ENCODE measurements at places on chromosomes 4 and X.

DNA sequence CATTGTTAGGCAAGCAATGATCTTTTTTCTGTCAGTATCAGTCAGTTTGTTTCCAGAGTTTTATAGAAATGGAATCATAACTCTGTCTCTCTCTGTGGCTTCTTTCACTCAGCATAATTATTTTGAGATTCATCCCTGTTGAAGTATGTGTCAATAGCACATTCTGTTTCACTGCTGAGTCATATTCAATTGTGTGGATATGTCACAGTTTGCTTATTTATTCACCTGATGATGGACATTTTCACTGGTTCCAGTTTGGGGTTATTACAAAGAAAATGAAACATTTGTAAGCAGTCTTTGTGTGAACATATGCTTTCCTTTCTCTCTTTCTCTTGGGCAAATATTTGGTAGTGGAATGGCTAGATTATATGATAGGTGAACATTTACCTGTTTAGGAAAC lies 10.2 kb upstream of the ZNF718 start:
- peaks cover 16% of the 10 kb centered on the region for H3K36me3 ChIP-seq
- H3K4me3 ChIP-seq = no peak overlapping the region
- DNase-seq = no peak
- no peak overlapping the region for H3K27ac ChIP-seq
- H3K4me1 ChIP-seq = peaks cover 2% of the 10 kb centered on the region

DNA sequence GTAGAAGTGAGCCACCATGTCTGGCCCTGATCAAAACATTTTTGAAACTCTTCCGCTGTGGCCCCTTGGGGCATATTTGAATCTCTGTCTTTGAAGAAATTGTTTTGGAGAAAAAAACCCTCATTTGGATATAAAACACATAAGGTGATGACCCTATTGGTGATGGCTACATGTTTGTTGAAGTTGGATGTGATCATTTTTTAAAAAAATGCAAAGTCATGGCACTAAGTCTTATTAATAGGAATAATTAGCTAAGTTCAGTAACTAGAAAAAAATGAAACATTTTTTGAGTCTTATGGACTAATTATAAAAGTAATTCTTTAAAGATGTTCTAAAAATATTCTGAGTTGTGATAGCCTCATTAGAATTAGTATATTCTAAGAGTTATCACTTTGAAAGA lies 17.9 kb upstream of the BBS7 start:
- H3K27me3 ChIP-seq = peaks cover 15% of the 10 kb centered on the region
- no peaks in the 10 kb centered on the region for H3K36me3 ChIP-seq
- DNase-seq = no peak
- H3K4me3 ChIP-seq = no peak overlapping the region

DNA sequence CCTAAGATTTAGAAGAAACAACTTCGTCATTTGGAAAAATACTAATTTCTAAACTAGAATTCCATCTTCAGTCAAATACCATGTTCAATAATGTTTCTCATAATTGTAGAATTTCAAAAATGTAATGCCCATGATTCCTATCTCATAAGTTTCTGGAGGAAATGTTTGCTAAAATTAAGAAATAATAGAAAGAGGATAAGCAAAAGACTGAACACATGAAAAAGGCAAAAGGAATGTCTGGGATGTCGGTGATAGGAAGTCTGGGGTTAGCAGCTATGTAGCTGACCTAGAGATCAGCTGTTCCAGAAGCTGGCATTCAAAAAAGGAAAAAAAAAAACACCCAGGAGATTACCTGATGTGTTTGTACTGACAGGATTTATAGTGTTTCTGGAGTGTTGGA lies 18.9 kb upstream of the PCDH10 start:
- H3K36me3 ChIP-seq = no peaks in the 10 kb centered on the region
- no peak for DNase-seq
- no peak overlapping the region for H3K4me3 ChIP-seq
- H3K4me1 ChIP-seq = no peaks in the 10 kb centered on the region

DNA sequence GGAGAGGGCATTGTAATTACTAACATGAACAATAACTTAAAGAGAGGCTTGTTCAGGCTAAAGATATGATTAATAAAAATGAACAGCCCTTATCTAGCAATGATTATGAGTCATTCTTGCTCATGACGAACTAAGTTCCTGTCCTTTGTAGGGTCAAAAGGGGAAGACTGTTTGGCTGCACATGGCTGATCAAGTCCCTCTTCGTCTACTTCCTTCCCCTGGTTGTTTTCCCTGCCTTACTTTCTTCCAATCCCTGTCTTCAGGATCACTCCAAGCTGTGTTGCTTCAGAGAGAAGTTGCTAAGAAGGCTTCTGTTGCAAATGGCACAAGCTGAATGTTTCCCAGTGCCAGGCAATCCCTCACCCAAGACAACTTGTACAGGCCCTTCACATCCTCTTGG lies 115.0 kb upstream of the HS3ST1 start:
- no peaks in the 10 kb centered on the region for H3K27me3 ChIP-seq
- H3K36me3 ChIP-seq = no peaks in the 10 kb centered on the region
- DNase-seq = no peak
- H3K4me3 ChIP-seq = no peak overlapping the region
- peaks cover 11% of the 10 kb centered on the region for H3K4me1 ChIP-seq
- H3K27ac ChIP-seq = no peak overlapping the region

GRCh38 chr4:88807499-88807898 lies 109.9 kb upstream of the NAP1L5 start:
- no peak overlapping the region for H3K4me3 ChIP-seq
- no peak for DNase-seq
- no peaks in the 10 kb centered on the region for H3K36me3 ChIP-seq
- peaks cover 3% of the 10 kb centered on the region for H3K27me3 ChIP-seq

- peaks cover 5% of the 10 kb centered on the region for H3K36me3 ChIP-seq
- H3K4me3 ChIP-seq = no peak overlapping the region
- H3K27ac ChIP-seq = no peak overlapping the region
- no peaks in the 10 kb centered on the region for H3K4me1 ChIP-seq
Observed at GRCh38 chr4:185529413-185529812, 5.9 kb downstream of the PDLIM3 start.

DNA sequence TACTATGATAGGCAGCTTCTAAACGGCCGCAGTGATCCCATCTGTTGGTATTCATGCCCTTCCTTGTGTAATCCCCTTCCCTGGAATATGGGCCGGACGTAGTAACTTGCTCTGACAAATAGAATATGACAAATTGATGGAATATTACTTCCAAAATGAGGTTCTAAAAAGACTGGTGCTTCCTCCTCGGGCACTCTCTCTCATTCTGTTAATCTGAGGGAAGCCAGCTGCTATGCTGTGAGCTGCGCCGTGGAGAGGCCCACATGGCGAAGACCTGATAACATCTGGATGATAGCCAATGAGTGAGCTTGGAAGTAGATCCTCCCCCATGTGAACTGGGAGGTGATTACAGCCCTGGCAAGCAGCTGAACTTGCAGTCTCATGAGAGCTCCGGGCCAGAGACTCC lies 27.2 kb upstream of the SLC25A4 start:
- no peak overlapping the region for H3K4me3 ChIP-seq
- peaks cover 7% of the 10 kb centered on the region for H3K27me3 ChIP-seq
- H3K27ac ChIP-seq = no peak overlapping the region
- no peak for DNase-seq

DNA sequence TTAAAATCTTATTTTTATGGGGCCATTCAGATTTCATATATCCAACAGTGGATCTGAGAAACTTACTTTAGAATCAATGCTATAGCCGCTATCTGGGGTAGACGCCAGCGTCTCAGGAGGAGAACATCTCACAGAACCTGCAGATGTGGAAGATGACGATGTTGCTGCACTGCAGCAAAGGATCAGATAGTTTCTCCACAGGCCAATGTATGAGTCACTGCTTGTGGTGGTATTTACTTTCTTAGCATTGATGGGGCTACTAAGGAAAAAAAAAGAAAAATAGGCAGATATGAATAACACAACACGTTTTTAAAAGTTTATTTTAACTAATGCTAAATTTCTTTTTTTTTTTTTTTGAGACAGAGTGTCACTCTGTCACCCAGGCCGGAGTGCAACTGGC lies 85.9 kb downstream of the ZAR1 start:
- no peaks in the 10 kb centered on the region for H3K27me3 ChIP-seq
- H3K4me3 ChIP-seq = no peak overlapping the region
- H3K4me1 ChIP-seq = no peaks in the 10 kb centered on the region
- DNase-seq = no peak
- peaks cover 15% of the 10 kb centered on the region for H3K36me3 ChIP-seq

- no peaks in the 10 kb centered on the region for H3K4me1 ChIP-seq
- no peak for DNase-seq
- H3K27ac ChIP-seq = no peak overlapping the region
- no peak overlapping the region for H3K4me3 ChIP-seq
- H3K36me3 ChIP-seq = no peaks in the 10 kb centered on the region
Observed at GRCh38 chr4:156781852-156782251, 189.7 kb downstream of the PDGFC start.

- no peaks in the 10 kb centered on the region for H3K27me3 ChIP-seq
- DNase-seq = no peak
- peaks cover 46% of the 10 kb centered on the region for H3K4me1 ChIP-seq
Observed at GRCh38 chrX:19883878-19884277, 3.5 kb downstream of the SH3KBP1 start.

DNA sequence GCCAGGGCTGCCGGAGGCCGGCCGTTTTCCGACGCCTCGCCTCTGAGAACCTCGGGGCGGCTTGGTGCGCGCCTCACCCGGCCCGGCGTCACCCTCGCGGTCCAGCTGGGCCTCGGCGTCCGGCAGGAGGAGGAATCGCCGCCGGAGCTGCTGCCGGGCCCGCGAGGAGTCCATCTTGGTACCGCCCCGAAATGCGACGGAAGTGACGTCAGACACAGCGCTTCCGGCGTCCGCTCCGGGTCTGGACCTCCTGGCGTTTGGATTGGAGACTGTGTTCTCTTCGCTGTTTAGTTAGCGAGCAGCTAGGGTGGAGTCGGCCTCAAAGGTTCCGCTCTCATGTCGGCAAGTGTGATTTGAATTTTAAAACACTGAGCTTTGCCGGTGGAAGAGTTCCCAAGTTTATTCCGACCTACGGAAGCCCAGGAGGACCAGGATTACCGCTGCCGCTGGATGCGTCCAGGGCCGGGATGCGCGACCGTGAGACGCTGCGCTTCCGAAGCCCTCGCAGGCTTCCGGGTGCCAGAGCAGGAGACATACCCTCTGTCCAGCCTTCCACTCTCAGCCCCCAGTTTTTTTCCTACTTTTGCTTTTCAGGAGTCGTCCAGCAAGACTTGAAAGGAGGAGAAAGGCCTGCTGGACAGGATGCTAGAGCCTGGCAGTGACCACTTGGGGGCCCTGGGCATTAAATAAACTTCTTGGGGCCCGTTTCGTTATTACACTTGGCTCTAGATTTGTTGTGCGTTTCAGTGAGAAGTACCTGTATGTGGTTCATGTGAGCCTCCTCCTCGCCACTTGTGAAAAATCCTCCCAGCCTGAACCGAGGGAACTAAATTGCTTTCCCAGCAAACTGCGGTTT lies at the start of gene TMEM128:
TMEM128 (minus strand) TSS at position 195 of the 856 bp plus-strand sequence; CDS start at position 174, 21 bp downstream.
- H3K27ac ChIP-seq = peak within 1 kb of the TSS; percentile 99
- H3K4me3 ChIP-seq = peak within 1 kb of the TSS; percentile 96
- peaks cover 12% of the 10 kb centered on the region for H3K36me3 ChIP-seq
- H3K4me1 ChIP-seq = peaks cover 19% of the 10 kb centered on the region
- H3K27me3 ChIP-seq = no peaks in the 10 kb centered on the region
- peak; percentile 94 for DNase-seq

DNA sequence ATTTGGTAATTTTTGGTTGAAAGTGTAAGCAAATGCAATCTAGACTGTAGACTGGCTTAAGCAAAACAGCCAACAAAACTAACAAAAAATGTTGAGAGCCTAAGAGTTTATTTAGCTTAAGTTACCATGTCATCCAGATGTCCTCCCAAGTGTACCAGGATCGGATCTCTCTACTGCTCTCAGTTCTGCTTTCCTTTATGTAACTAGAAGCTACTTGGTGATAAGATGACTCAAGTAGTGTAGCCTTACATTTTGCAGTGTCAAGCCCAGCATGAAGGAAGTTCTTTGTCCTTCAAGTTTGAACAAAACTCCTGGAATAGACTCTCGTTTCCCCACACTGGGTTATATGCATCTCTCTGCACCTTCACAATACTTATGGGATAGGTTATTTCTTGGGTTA lies 1500.0 kb downstream of the STIM2 start:
- H3K4me1 ChIP-seq = no peaks in the 10 kb centered on the region
- no peak for DNase-seq
- no peak overlapping the region for H3K27ac ChIP-seq
- no peak overlapping the region for H3K4me3 ChIP-seq

GRCh38 chrX:85196319-85196718 lies 47.3 kb downstream of the SATL1 start:
- DNase-seq = no peak
- H3K4me3 ChIP-seq = no peak overlapping the region
- no peak overlapping the region for H3K27ac ChIP-seq
- peaks cover 2% of the 10 kb centered on the region for H3K4me1 ChIP-seq
- H3K36me3 ChIP-seq = peaks cover 1% of the 10 kb centered on the region

- no peak for DNase-seq
- no peaks in the 10 kb centered on the region for H3K4me1 ChIP-seq
- no peaks in the 10 kb centered on the region for H3K36me3 ChIP-seq
- H3K4me3 ChIP-seq = no peak overlapping the region
- H3K27me3 ChIP-seq = no peaks in the 10 kb centered on the region
Observed at GRCh38 chr4:133137571-133137970, 11.5 kb upstream of the PCDH10 start.

DNA sequence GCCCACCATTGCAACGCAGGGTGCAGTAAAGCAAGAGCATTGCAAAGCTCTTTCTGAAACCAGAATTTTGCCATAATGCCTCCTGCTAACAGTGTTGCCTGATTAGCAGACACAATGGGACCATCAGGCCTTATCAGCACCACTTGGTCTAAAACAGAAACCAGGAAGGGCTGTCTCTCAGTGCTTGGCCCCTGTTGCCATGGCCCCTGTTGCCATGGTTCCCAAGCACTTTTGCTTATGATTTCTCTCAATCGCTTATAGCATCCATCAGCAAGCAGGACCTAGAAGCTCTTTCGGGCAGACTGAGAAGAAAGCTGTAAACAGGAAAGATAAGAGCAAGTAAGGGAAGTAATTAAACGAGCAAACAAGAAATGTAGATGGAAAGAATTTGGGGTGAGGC lies 36.8 kb downstream of the RTL5 start:
- H3K36me3 ChIP-seq = no peaks in the 10 kb centered on the region
- H3K27me3 ChIP-seq = peaks cover 3% of the 10 kb centered on the region
- no peak overlapping the region for H3K4me3 ChIP-seq
- peak; percentile 47 for DNase-seq
- H3K27ac ChIP-seq = peak overlapping the region; percentile 89

DNA sequence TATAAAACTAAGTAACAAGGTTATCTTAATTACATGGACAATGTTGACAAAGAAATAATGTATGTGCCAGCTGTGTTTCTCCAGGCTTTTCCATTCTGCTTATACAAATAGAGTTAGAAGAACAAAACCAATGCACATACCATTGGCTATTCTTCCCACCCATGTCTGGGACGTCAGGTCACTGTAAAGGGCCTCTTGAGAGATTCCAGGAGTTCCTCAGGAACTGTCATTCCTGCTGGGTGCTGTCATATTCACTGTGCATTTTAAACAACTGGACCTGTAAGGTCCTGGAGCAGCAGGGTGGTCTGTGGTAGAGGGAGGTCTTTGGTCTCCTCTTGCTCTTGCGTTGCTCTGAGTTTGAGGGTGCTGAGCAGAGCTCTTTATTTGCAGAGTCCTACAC lies 74.6 kb upstream of the AP1S2 start:
- H3K27me3 ChIP-seq = no peaks in the 10 kb centered on the region
- peaks cover 12% of the 10 kb centered on the region for H3K4me1 ChIP-seq
- no peak overlapping the region for H3K4me3 ChIP-seq
- no peak for DNase-seq

Measured in memory B cell (primary cell).